ENCODE measurements at places on chromosomes 2 and 18.

DNA sequence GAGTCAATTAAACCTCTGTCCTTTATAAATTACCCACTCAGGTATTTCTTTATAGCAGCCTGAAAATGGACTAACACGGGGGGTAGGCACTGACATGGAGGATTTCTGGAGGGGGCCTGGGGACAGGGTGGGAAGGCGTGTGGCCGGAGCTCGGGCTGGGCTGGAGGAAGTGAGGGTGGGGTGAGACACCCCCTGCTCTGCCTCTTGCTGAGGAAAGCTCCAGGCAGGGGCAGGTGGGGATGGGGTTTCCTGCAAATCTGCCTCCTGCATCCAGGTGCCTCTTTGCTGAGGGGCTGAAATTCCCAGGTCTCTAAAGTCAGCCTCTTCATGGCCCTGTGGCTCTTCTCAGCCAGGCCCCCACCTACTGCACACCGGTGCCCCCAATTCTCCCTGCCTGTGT is 25.7 kb upstream of the OTOS start:
- DNase-seq = no peak

GRCh38 chr2:144943986-144944385 is 424.1 kb upstream of the ZEB2 start:
- DNase-seq = no peak

DNA sequence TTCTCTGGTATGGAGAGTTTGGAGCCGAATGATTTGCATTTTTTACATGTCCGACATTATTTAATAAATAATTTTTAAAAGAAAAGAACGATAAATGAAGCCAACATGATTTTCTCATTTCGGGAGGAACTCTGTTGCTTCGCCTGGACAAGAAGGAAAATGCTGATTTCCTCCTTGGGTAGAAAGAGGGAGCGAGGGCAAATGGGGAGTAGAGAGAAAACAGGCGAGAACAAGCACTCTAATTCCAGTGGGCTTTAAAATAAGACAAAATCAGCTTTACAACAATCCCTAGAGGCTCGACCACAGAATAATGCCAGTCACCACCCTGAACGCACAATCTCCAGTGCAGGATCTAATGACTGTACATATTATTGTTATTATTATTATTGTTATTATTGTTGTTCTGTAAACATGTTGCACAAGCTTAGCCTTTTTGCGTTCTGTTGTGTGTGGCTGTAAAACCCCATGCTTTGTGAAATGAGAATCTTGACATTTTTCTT is 3.7 kb downstream of the DLX1 start:
- no peak for DNase-seq

- DNase-seq = no peak
These were observed 83.5 kb downstream of the DNMT3A start for GRCh38 chr2:25257931-25258846.

GRCh38 chr2:71669058-71669456 is 215.7 kb downstream of the DYSF start:
- no peak for DNase-seq

DNA sequence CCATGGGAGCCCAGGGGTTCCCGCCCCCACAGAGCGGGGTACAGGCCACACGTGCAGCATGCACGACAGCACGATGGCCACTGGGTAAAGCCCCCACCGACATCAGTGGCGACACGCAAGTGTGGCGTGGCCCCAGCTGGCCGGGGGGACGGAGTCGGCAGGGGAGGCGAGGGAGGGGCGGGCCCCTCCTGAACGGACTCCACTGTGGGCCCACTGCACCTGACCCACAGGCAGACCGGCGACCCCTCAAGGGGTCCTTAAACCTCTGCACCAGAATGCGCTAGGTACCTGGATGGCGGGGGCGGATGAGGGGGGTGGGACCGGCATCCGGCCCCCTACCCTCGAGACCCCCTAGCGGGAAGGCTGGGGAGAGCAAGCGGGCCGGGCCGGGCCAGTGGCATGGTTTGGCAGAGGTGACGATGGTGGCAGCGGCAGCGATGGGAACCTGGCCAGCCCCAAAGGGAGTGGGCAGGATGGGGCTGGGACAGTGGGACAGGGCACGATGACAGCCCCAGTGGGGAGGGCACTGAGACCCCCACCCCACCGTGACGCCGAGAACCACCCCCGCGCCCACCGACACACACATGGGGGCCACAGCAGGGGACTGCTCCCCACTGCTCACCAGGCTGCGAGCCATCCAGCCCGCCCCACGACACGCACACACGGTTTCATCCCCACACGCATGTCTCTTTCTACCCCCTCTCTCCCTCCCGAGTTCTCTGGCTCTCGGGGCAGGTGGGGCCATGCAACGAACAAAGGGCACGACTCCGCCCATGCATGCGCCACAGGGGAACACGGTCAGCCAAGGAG is 91.9 kb upstream of the ANKRD30BL start:
- no peak for DNase-seq

DNA sequence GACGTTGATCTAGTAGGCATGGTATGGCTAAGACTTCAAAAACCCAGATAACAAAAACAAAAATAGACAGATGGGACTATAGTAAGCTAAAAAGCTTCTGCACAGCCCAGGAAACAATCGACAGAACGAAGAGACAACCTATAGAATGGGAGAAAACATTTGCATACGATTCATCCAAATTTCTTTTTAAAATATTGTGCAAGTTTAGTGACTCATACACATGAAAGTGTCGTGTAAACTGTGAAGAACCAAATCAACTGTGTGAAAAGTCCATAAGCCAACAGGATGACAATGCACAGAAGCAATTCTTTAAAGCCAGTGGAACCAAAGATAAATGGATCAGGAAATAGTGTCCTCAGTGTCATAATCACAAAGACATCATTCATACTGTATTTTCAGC is 671.1 kb downstream of the RNF144A start:
- no peak for DNase-seq

DNA sequence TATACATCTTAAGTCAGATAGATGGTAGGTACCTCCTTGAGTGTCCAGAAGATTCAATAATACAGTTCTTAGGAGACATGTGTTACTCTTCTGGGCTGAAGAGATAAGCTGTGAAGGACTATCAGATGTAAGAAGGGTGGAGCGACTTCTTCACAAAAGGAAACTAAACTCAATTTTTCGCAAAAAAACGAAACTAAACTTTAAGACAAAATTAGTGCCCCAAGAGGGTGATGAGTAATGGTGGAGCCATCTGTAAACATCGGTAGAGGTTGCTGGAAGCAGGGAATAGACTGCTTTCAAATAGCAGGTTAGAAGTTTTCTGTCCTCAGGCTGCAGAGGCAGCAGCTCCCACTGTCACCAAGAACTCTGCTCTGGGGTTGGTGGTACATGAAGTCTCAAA is 111.6 kb upstream of the TACR1 start:
- no peak for DNase-seq

GRCh38 chr2:210128961-210129360 is 42.2 kb downstream of the KANSL1L start:
- no peak for DNase-seq

DNA sequence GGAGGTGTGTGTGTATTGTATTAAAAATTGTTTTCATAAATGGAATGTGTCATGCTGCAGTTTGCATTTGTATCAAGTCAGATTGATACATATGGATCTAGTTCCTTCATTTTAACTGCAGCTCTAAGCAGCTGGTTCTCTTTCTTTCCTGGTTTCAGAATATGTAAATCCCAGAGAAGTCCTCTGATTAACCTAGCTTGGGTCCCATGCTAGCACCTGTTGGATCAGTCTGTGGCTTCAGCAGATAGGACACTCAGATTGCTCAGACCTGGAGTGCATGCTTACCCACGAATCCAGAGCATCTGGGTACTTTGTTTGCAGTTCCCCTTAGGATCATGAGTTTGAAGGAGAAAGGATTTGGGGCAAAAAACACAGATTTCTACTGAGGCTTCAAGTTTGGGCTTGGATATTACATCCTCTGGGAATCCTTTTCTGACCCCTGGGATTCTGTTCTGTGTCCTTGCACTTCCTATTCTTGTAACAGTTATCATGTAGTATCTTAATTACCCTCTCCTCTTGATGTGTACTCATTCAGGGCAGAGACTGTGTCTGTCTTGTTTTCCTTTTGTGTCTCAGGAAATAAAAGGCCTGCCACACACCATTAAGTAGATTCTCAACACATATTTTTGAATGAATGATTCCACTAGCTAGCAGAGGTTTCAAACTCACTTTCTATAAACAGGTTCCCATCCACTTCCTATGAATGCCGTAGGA is 142.1 kb downstream of the PHLPP1 start:
- DNase-seq = no peak

DNA sequence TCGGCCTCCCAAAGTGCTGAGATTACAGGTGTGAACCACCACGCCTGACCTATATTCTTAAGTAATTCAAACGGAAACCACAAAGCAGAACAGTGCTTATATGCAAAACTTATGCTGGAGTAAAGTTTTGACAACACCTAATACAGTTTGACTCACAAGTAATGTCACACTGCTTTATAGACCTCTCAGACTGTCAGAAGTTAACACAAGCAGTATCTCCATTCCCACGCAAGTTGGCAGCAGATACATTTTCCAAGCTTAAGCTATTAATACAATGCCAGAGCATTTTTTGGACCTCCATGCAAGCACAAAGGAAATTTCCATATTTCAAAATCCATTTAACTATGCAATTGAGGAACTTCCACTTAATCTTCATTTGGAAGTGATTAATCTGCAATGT is 21.0 kb upstream of the SANBR start:
- DNase-seq = no peak

DNA sequence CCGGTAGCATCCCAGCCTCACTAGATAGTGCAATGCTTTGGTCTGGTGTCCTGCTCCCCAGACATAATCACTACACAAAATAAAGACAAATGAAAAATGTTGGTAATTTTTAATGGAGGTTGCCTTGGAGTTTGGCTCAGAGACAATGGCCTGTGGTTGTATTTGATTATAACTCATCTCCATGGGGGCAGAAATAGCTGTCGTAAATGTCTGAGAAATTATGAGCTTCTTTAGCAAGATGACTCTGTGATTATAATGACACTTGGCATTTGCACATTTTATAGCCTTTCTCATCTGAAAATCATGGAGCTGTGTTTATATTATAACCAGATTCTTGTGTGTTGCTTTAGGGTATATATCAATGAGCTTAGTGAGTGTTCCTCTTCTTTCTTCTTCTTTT is 1779.7 kb upstream of the CELF4 start:
- DNase-seq = no peak

DNA sequence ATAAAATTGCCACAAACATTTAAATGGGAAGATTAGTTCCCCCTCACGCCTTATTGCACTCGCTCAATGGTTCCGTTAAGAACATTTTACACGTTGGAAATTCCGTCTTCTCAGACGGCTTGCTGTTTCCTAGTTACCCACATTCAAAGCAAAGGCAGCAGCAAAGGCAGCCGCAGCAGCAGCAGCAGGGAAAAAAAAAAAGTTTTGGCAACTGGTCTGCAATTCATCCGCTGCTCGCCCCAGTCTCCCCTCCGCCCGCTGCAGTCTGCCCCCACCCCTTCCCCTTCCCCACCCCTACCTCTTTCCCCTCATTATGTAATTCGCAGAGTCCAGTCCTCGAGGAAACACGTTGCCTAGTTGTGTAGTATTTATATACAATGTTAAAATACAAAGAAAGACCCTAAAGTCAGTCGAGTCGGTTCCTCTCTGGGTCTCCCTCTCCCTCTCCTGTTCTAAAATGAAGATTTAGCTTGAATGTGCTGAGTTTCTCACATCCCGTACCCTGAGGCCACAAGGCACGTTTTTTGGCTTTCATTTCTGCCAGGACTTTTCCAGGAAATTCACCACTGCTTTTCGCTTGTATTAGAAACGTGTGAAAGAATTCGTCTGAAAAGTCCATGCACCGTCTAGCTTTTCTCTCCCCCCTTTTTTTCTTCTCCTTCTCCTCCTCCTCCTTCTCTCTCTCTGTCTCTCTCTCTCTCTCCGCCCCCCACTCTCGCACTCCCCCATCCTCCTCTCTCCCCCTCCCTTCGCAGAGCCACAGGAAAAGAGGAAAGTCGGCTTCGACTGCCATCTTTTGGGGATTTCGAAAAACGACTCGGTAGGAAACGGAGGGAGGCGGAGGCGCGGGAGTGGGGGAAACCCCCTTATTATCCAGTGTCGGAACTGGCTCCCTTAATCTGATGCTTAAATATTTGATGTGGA is 140.0 kb downstream of the MEIS1 start:
- no peak for DNase-seq

- DNase-seq = no peak
These were observed 199.2 kb downstream of the TGIF1 start for GRCh38 chr18:3649135-3649632.

DNA sequence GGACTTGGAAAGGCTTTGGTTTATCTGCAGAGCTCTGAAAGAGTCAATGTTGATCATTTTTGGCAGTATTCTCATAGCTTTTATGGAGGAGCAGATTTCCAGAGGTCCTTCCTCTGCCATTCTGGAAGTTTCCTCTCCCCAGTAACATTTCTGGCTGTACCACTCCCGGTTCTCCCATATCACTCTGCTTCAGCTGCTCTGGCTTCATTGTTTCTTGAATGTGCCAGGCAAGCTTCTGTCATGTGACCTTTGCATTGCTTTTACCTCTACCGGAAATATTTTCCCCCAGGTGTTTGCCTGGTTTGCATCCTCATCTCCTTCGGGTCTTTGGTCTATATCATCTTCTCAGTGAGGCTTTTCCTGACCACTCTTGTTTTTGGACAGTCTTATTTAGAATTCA is 12.4 kb downstream of the PCYOX1 start:
- no peak for DNase-seq

DNA sequence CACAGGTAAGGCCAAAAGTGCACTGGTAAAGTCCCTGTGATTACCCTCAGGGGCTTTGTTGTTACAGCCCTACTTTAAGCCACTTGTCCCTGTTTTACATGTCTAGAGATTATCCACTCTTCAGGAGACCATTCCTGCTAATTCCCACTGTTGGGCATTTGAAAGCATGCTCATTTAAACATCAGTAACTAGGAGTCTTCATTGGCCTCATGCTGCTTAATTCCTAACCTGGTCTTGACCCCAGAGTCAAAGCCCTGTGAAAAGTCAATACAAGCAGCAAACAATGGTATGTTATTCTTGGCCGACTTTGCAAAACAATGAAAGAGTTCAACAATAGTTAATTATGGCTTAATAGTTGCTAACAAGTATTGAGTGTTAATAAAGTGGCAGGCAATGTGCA is 23.2 kb downstream of the AFF3 start:
- no peak for DNase-seq

DNA sequence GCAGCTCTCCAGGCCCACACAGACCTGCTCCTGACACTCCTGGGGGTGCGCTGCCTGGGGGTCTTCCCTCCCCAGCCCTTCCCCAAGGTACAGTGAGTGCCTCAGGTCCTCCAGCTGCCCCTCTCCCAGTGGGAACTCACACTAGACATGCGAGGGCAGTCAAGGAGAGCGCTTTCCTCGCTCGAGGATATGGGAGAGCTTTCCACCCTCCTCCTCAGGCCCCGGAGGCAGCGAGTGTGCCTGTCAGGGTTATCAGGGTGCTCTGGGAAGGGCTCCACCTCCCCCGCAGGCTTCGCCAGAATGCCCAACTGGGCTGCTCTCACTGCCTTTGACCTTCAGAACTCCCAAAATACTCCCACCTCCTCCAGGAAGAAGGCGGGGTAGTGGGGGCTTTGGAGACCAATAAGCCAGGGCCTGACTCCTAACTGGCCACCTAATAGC is 85.7 kb upstream of the LAPTM4A start:
- no peak for DNase-seq

- no peak for DNase-seq
These were observed 89.2 kb downstream of the ZBTB7C start for GRCh38 chr18:48319801-48320638.

Data from GM12892 (cell line).